Tibial nerve (tissue), 4 donors: ENCODE measurements at places on chromosomes 4 and X. TPM values are rescaled to one million over a fixed set of nuclear protein-coding genes. Genes with fewer than 3 reads are reported as not detected.

GRCh38 chr4:175658661-175659060, 153.4 kb downstream of the GPM6A start:
- no peak for DNase-seq

- DNase-seq = no peak
Observed at GRCh38 chr4:154014407-154015321, 225.8 kb upstream of the SFRP2 start.

- DNase-seq = no peak
Observed at GRCh38 chr4:165783626-165784025, 89.4 kb upstream of the TLL1 start.

- DNase-seq = no peak
Observed at GRCh38 chrX:53262918-53263394, 18.4 kb downstream of the IQSEC2 start.

DNA sequence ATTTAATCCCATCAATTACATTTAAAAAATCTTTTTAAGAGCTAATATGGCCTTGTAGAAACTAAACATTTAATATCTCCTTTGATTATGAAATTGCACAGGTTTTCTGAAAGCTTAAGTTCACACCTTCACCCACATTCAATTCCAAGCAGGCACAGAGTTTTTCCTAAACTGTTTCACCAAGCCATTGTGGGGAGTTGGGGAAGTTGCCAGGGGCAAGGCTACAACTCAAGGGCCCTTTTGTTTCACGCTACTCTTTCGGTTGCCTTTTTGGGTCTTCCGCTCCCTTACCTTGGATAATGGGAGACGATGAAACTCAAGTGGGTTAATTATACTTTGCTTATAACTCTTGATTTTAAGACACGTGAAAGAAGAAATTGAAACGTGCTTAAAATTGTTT, 33.3 kb downstream of the APBB2 start:
- DNase-seq = no peak

DNA sequence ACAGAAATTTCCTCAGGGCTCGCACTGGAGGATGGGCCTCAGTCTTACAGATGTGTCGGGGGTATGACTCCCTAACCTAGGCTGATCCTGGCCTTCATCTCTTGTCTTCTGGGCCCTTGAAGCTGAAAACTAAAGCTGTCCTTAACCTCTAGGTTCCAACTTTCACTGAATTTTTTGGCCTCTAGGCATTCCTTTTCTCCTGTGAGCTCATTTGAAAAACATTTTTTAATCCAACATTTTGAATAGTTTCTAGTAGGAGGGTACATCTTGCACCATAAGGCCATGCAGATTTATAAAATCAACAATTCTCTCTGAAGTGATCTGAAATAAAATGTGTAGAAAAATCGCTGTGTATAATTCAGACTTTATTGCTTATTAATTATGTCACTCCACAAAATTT, 19.7 kb downstream of the RWDD4 start:
- no peak for DNase-seq

DNA sequence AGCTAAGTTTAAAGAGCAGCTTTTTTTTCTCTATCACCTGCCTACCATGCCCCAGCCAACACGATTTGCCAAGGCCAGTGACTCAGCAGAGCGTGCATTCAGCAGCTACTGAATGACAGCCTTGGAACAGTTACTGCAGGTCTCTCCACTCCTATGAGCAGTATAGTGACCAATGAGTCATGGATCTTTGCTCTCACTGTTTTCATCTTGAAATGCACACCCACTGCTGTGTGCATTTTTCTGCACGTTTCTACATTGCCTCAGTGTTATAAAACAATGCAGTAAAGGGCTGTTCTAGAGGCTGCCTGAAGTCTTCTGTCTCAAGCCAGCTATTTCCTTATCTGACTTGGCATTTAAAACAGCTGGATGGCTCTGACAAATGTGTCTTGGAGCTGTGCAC, 66.0 kb upstream of the C4orf54 start:
- no peak for DNase-seq

DNA sequence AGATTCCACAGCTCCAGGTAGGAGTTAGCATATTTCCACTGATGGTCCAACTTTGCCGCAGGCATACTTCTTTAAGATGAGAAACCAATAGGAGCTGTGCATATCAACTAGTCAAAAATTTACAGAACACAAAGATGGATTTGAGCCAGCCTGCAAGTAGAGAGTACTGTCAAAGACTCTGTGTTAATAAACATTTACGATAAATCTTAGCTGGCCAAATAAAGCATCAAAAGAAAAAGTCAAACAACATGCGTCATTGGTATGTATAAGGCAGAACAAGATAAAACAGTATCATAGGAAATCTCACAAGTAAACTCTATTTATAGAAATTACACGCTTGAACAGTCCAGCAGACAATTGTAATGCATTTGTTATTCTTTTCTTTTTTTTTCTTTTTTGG, 907.4 kb upstream of the AGA start:
- no peak for DNase-seq

DNA sequence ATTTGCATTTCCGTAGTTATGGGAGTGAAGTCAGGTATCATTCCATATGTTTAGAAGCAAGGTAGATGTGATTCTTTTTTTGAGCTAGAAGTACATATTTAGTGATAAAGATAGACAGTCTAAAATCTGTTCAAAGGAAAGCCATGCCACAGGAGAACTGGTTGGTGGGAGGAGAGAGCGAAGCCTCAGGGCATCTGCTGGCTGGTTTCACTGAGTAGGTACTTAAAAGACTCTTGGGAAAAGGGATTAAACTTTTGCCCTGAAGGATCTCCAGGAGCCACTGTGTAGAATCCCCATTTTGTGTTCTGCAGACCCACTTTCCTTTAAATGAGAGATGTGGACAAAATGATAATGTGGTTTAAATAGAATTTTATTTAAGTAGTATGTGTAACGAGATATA, 89.6 kb downstream of the SHROOM2 start:
- no peak for DNase-seq

- no peak for DNase-seq
Observed at GRCh38 chr4:36308150-36308549, 26.7 kb downstream of the DTHD1 start.

The NEUROG2 gene
- total RNA-seq = not detected

The SLC25A5 gene
- 83.3 TPM for total RNA-seq

The PABPC1L2A gene
- total RNA-seq = not detected

The PCDH19 gene
- total RNA-seq = 5.7 TPM

The STATH gene
- total RNA-seq = not detected

The GABRE gene
- total RNA-seq = 14.5 TPM

The FAM241A gene
- total RNA-seq = 4.8 TPM

The NAA15 gene
- 33.9 TPM for total RNA-seq

The GAB3 gene
- 6.1 TPM for total RNA-seq

The BEX3 gene
- total RNA-seq = 121 TPM
